ENCODE measurements at places on chromosomes 6 and 20. TPM values are rescaled to one million over a fixed set of nuclear protein-coding genes. Genes with fewer than 3 reads are reported as not detected.

Gene L3MBTL3
- total RNA-seq, result 15.0 TPM

Gene SPATA25
- 0.88 TPM for total RNA-seq

Gene VARS1
- 84.1 TPM for total RNA-seq

Gene FRS3
- 4.0 TPM for total RNA-seq

- DNase-seq, result peak; percentile 72
Observed at GRCh38 chr6:130885392-130886192, 58.4 kb downstream of the SMLR1 start.

DNA sequence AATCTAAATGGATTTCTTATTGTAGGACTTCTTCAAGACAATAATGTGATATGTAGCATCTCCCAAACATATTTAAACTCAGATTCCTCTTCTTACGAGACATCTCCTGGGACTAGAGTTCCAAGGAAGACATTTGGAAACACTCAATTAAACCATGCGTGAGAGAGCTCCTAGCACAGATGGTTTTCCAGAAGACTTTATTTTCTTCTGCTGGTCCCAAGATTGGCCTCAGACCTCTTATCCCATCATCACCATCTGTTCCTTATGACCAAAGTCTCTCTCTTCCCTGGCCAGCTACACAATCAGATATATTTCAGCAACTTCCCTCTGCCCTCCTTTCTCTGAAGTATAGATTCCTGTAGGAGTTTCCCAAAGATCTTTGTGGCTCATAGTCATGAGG lies 93.2 kb upstream of the JARID2 start:
- DNase-seq, result no peak

DNA sequence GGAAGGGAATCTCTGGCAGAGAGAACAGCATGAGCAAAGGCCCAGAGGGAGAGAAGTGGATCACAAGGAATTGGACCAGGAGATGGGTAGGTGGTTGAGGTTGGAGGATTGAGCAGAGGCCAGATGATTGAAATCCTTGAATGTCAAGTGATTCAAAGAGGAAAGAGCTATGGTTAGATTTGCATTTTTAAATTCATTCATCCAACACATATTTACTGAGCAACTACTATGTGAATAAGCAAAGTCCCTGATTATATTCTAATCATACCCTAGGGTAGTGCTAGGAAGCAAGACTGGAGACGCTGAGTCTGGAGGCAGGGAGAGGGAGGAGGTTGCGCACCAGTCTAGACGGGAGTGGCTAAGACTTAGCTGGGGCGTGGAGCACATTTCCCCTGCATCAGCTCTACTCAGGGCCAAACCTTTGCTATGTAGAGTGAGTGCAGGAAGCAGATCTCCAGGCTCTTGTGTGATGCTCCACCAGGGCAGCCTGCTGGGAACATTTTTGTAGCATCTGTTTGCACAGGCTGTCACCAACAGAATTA lies 40.2 kb downstream of the EYA2 start:
- no peak for DNase-seq

- no peak for DNase-seq
Observed at GRCh38 chr6:165662749-165663376, at the start of gene PDE10A. TSS of gene PDE10A (minus strand) at chr6:165663241. CDS start at chr6:165662811, 430 bp downstream.

Data from activated CD4-positive, alpha-beta memory T cell treated with anti-CD3 and anti-CD28 coated beads, Interleukin-2, amount 10 ng/mL, durations not matched to agents 7 days and 5 days (primary cell).